ENCODE measurements at places on chromosomes 1 and 21.

DNA sequence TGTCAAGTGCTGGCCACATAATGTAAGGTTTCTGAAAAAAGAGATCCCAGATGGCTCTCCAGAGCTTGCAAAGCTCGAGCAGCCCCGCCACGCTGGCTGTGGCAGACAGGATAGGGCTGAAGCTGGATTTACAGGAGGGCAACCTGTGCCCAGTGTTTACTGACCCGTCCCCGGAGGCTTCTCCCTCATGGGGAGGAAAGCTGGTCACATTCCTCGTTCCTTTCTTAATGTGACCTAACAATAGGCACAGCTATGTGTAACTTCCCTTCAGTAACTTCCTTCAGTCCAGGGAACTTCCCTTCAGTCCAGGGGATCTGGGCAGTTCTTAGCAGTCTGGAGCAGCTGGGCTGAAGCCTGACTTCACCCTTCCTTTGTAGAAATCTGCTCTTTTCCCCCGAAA, 7.7 kb downstream of the SLFNL1 start:
- no peak for DNase-seq

DNA sequence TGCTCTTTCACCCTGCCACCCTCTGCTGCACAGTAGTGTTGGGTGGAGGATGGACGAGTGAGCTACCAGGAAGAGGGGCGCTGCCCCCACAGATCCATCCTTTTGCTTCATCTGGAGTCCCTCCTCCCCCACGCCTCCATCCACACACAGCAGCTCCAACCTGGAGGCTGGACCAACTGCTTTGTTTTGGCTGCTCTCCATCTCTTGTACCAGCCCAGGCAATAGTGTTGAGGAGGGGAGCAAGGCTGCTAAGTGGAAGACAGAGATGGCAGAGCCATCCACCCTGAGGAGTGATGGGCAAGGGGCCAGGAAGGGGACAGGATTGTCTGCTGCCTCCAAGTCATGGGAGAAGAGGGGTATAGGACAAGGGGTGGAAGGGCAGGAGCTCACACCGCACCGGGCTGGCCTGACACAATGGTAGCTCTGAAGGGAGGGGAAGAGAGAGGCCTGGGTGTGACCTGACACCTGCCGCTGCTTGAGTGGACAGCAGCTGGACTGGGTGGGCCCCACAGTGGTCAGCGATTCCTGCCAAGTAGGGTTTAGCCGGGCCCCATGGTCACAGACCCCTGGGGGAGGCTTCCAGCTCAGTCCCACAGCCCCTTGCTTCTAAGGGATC, 8.5 kb downstream of the CHRNB2 start:
- no peak for DNase-seq

DNA sequence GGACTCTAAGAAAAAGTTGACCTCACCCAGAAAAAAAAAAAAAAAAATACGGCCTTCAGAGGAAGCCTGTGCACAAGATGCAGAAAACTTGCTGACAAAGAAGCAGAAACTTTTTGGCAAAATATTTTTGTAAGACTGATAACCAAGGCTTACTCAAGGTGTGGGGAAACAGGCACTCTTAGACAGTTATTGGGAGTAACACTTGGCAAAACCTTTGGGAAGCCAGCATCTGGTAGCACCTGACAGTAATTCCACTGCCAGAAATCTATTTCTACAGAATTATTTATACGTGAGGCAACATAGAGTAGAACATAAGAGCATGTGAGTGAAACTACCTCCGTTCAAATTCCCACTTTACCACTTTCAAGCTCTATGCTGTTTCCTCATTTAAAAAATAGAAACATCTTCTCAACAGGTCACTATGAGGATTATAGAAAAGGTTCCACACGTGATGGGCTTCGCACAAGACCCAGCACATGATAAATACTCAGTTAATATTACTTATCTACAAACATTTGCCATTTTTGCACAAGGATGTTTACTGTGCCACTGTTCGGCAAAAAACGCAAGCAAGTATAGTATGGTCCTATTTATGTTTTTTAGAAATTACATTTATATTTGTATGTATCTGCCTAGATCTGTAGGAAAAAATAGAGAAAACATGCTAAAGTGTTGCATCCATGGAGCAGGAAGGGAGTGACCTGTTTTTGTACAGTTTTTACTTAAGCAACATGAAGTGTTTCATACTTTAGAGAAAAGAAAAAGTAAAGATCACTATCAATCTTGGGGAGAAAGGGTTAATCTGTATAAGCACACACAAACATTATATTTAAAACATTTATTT, 22.2 kb downstream of the MRPL39 start:
- DNase-seq: no peak

- DNase-seq: no peak
Observed at GRCh38 chr1:205356440-205357139, at the start of gene KLHDC8A. Gene KLHDC8A, minus strand, starts transcription at chr1:205356922. Its CDS starts 13,318 bp downstream, at chr1:205343604.

DNA sequence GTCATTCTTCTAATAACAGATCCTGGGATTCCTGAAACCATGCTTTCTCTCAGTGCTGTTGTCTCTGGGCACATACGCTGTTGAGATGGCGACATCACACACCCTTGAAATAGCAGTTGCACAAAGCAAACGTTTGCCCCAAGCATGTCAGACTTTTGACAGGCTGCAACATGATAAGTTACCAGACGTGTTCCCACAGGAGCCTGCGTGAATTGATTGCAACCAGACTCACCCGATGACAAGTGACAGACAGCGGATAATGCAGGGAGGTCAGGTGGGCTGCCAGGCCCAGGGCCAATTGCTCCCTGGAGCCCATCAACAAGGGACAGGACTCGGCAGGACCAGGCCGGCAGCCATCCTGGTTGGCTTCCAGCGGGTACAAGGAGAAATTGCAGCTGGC, 310.9 kb downstream of the SIPA1L2 start:
- no peak for DNase-seq

DNA sequence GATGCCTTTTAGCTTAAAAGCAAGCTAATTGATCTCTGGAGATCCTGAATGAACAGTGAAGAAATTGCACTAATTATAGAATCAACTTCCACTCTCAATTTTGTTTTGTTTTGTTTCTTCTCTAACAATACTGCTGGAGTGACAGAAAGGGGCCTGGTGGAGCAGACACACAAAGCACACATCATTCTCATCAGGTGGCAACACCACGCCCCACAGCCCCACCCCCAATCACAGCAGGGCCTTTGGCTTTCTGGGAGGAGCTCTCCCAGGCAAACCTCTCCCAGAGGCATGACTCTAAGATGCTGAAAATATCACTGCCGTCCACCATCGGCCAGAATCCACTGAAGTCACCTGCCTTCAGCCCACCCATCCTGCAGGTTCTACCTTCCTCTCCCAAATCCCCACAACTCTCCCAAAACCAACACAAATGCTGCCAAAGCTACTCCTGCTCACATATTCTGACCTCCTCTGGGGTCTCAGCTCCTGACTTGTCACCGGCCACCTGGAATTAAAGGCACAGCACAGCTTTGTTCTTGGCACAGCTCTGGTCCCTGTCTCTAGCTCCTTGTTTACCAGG, 120.7 kb downstream of the GRIK3 start:
- no peak for DNase-seq

GRCh38 chr1:228008391-228009115, 1.8 kb downstream of the WNT3A start:
- no peak for DNase-seq

GRCh38 chr1:230753191-230753585, 6.0 kb downstream of the CAPN9 start:
- DNase-seq: no peak

- no peak for DNase-seq
Observed at GRCh38 chr1:41018018-41018410, 3.5 kb downstream of the SLFNL1 start.

- no peak for DNase-seq
Observed at GRCh38 chr1:90821152-90821787, 104.2 kb upstream of the BARHL2 start.

DNA sequence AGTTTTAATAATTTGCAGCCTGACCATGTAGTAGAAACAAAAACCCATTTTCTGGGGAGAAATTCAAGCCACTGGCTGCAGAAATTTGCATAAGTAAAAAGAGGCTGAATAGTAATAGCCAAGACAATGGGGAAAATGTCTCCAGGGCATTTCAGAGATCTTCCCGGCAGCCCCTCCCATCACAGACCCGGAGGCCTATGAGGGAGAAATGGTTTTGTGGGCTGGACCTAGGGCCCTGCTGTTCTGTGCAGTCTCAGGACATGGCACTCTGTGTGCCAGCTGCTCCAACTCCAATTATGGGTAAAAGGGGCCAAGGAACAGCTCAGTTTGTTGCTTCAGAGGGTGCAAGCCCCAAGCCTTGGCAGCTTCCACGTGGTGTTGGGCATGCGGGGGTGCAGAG, 39.7 kb upstream of the FNBP1L start:
- DNase-seq: no peak

DNA sequence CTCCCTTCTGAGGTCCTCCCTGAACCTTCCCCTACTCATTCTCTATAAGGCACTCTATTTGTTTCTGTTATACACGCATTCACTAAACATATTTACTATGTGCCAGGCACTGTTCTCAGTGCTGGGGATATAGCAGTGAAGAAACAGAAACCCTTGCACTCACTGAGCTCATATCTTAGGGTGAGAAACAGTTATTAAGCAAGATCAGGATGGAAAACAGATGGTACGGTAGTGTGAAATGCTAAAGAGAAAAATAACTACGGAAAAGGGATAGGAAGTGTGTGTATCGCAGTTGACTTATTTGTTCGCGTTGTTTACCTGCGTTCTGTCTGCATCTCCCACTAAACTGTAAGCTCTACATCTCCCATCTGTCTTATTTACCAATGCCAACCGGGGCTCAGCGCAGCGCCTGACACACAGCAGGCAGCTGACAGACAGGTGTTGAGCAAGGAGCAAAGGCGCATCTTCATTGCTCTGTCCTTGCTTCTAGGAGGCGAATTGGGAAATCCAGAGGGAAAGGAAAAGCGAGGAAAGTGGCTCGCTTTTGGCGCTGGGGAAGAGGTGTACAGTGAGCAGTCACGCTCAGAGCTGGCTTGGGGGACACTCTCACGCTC, 572 bp downstream of the CYB5RL start:
- DNase-seq: no peak

GRCh38 chr1:201450721-201451291, 18.2 kb downstream of the PHLDA3 start:
- no peak for DNase-seq

DNA sequence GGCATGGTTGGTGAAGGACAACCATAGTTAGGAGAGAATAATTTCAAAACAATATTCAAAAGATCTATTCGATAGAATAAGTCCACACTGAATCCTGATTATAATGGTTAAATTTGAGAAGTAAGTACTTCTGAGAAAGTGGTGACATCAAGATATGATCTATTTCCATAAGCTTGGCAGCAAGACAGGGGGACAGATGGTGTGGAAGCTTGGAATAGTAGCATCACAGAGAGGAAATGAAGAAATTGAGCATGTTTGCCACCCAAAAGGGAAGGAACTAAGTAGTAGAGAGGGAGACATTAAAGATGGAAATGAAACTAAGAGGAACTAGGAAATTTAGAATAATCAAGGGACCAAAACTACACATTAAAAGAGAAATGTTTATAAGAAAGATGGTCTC, 94.5 kb downstream of the OLFM3 start:
- no peak for DNase-seq

GRCh38 chr1:190975827-190976226, 498.2 kb upstream of the BRINP3 start:
- no peak for DNase-seq

- DNase-seq: no peak
Observed at GRCh38 chr1:193567937-193568336, 381.5 kb upstream of the B3GALT2 start.

GRCh38 chr21:16522548-16522947, 792.8 kb downstream of the USP25 start:
- DNase-seq: no peak

GRCh38 chr1:118842452-118843201, 145.5 kb downstream of the TBX15 start:
- DNase-seq: no peak

DNA sequence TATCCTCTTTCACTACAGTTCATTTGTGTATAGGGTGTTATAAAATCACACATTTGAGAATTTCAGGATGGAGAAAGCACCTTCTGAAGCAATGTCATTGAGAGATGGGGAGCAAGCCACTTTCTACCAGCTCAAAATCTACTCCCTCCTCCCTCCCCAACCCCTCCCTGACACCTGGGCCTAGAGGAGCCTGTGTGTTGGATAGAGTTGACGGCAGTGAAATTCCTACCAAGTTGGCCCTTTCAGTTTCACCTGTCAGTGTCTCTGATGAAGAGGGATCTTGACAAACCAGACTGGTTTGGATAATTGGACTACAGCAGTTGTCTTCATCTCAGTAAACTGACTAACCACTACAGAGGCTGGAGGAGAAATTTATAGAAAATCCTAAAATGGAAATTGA, 125.0 kb upstream of the HOOK1 start:
- DNase-seq: no peak

DNA sequence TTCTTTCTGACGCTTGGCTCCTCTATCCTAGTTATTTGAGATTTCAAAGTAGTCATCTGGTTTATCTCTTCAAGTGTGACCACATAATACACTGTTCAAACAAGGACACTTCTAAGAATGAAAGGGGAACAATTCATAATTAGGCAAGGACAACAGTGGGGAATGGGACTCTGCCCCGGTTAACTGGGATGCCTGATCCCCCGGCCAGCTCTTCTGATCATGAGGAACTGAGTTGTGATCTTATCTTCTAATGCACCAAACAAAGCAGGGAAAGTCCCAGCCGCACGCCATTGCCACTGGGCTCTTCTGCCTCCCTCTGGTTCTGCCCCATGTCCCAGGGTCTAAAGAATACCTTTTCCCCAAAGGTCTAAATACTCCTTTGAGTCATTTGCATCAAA, 158.2 kb upstream of the IRF2BP2 start:
- no peak for DNase-seq

GRCh38 chr1:239185245-239185619, 201.1 kb upstream of the CHRM3 start:
- DNase-seq: no peak

DNA sequence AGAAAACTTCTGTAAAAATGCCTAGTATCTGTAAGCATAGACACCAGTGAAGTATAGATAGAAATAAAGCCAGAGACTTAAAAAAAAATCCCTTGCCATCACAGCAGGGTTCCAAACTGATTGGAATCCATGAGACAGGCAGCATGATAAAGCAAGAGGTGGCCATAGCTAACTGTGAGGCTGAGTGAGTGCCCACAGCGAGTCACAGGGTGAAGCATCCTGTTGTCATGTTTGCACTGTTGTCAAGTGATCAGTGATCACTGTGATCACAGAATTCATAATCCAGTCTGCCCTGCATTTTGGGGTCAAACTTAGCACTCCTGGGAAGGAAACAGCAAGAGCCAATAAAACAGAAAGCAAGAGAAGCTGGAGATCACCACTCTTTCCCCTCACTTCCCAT, 33.3 kb downstream of the LRRC8B start:
- DNase-seq: no peak

- no peak for DNase-seq
Observed at GRCh38 chr21:22649246-22649645, 1651.0 kb downstream of the NCAM2 start.

- no peak for DNase-seq
Observed at GRCh38 chr1:19204446-19205266, 5.4 kb downstream of the UBR4 start.

DNA sequence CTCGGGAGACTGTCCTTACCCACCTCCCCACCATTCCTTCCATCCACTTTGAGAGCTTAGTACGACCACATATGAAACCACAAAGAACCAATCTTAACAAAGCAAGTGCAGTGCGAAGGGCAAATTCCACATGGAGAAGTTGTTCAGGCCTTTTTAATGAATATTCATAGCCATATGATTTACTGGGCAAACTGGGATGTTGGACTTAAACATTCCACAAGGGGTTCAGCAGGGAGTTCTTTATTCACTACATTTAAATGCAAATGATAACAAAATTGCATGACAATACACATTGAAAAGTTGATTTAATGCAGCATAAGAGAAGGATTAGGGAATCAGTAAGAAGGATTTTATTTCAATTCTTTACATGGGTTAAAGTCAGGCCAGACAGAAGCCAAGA, 14.7 kb downstream of the NMNAT2 start:
- no peak for DNase-seq
